Stimulated activated CD8-positive, alpha-beta memory T cell treated with anti-CD3 and anti-CD28 coated beads, Interleukin-15, amount 100 ng/mL, for 24 hours (primary cell): ENCODE measurements at places on chromosomes 3 and 15.

GRCh38 chr15:42146551-42147430, 9.6 kb downstream of the PLA2G4F start:
- DNase-seq = no peak

DNA sequence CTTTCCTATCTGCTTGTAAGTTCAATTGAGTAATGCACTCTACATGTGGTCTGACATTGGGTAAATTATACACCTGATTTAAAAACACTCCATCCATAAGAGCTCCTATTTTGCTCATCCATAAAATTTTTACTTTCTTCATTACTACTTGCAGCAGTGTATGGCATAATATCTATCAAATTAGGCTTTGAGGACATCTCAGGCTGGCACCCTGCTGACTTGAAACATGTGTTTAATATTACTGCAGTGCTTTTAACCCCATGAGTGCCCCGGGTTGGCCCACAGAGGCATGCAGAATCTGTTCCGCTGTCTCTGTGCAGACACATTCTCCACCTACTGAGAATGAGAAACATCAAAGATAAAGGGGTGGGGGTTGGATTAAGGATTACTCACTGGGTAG, 249.9 kb upstream of the DNAJC19 start:
- DNase-seq = no peak

DNA sequence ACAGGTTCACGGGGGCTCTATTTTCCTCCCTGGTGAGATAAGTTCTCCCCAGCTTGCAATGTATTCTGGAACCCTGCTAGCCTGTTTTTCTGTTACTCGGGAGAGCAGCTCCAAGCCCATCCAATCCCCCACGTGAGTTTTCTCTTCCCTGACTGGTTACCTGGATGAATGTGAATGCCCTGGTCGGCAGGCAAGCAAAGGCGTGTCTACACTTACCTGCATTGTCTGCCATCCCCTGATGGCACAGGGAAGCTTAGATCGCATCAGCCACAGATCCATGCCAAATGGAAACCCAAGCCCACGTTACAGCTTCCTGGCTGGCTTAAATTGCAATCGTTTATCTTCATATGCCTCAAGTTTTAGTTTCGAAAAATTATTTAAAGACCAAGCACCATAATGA, 149.9 kb downstream of the FOXP1 start:
- no peak for DNase-seq

- no peak for DNase-seq
These were observed 42.9 kb upstream of the PDE8A start for GRCh38 chr15:84938726-84939125.

DNA sequence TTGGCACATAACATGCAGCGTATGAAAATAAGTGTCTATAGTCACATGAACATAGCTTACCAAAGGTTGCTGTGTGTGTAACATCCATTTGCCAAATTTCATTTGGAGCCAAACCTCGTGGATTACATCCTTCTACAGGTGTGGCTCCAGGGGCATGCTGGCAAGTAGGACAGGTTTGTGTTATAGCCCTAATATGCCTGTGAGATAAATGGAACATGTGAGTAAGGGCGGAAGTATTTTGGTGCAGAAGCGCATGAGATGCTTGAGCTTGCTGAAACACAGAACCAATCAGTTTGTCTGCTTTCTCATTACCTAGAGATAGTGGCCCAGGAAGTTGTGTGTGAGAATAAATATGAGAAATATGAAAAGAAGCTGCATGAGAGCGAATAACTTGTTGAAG, 21.8 kb upstream of the XCR1 start:
- no peak for DNase-seq
